Activated CD4-positive, alpha-beta T cell treated with anti-CD3 and anti-CD28 coated beads, Interleukin-2, amount 50 U/mL, for 4 hours (primary cell): ENCODE measurements at places on chromosomes 6 and 20.

GRCh38 chr20:43947316-43947710 lies 32.7 kb downstream of the TOX2 start:
- DNase-seq = no peak

DNA sequence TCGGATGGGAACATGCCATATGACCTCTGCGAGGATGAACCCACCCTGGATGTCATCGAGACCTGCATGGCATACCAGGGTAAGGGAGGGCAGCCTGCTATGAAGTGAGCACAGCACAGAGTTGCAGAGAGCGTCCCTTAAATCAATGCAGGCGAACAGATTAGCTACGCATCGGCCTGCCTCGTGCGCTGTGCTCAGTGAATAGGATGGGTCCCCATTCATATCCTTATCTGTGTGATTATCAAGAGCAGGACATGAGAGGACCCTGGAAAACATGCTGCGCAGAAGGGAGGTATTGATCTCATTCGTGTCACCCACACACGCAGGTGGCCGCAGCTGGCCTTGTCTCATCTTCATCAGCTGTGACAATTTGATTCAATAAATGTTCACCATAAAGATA lies 25.6 kb upstream of the FAM83D start:
- DNase-seq = no peak

- DNase-seq = no peak
Observed at GRCh38 chr6:41682497-41683272, 44.4 kb downstream of the MDFI start.

DNA sequence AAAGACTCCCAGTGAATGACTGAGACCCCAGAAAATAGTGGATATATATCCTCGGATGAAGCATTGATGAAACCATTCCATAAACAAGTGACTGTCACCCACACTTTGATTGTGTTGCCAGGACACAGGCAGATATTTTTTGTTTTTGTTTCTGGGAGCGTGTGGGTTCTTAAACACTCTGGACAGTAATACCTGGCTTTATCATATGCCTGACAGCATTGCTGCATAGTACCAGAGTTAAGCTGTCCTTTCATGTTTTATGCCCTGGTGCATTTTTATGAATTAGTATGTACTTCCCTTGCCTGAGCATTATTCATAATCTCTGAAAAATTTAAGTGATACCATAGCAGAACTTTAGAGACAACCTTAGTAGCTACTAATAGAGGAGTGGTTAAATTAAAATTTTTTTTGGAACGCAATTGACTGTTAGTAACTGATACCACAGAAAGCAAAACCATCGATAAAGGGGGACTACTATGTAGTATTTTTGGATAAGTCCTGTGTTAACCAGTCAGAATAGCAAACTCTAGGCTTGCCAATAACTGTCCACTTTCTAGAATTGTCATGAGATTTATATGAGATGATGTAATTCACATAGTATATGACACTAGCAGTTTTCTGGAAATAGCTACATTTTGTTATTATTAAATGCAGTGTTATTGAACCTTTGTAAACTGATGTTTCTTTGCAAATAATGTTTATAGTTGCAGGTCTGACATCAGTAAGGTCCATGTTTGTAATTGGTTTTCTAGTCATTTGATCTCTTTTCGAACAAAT lies 30.4 kb downstream of the SENP6 start:
- no peak for DNase-seq

DNA sequence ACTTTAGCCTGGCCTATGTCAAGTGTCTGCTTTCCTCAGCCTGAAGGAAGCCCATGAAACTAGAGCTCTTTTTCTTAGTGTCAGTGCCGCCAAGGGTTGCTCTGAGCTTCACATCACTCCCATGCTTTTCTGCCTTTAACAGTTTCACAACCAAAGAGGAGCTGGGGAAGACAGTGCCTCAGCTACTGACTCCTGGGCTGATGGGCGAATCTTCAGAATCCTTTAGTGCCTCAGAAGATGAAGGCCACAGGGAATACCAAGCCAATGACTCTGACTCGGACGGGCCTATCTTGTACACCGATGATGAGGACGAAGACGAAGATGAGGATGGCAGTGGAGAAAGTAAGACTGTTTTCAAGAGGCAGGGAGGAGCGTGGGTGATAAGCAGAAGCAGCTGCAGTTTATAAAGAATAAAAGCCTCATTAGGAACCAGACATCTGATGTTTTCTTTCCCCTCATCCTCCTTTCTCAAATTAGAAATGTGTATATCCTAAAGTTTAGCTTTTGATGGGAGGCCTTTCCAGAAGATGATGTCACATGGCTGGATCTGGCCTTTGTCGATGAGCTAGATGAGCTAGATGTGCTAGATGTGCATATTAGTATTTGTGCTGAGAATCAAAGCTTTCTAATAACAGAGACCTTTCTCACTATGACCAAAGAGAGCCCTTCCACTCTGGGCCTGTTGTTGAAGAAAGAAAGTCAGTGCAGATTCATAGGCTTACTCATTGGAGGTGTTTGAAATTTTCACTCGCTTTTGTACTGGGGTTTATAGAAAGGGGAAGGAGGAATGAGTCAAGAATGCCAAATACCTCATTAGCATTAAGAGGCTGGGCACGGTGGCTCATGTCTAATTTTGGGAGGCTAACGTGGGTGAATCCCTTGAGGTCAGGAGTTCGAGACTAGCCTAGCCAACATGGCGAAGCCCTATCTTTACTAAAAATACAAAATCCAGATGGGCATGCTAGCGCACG lies 70.7 kb upstream of the LTV1 start:
- no peak for DNase-seq

- DNase-seq = no peak
Observed at GRCh38 chr6:51678905-51679620, 408.4 kb downstream of the PKHD1 start.

DNA sequence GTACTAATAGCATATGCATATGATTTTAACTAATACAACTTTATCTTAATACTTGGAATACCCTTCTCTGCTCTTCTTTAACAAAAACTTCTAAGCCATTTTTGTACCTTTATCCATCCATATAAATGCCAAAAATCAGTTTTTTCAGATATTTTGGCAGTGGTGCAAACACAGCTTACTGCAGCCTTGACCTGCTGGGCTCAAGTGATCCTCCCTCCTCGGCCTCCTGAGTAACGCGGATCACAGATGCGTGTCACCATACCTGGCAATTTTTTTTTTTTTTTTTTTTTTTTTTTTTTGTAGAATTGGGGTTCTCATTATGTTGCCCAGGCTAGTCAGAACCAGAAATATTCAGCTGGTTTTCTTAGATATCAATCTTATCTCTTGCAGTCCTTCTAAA lies 54.1 kb upstream of the SMIM29 start:
- no peak for DNase-seq

GRCh38 chr6:34928220-34928619 lies 39.2 kb downstream of the ANKS1A start:
- no peak for DNase-seq

DNA sequence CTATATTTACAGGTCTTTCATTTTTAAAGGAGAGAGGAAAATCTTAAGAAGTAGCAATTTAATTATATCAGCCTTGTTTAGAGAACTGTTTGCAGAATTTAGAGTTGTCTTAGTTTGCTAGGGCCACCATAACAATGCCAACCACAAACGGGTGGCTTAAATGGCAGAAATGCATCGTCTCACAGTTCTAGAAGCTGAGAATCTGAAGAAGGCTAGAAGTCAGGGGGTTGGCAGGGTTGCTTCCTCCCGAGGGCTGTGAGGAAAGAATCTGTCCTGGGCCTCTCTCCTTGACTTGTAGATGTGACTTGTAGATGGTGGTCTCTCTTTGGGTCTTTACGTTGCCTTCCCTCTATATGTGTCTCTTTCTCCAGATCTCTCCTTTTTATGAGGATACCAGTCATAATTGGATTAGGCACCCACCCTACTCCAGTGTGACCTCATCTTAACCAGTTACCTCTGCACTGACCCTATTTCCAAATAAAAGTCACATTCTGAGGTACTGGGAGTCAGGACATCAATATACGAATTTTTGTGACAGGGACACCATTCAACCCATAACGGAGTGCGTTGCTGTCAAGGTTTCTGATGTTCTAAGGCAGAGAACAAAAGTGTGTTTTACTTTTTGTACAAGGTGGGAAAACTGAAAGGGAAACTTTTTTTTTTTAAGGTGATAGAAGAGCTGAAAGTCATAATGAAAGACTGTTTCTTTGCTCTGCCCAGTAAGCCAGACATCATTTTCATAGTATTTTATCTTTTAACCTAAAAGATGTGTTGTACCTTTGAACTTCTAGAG lies 84.4 kb downstream of the SAMD3 start:
- no peak for DNase-seq

DNA sequence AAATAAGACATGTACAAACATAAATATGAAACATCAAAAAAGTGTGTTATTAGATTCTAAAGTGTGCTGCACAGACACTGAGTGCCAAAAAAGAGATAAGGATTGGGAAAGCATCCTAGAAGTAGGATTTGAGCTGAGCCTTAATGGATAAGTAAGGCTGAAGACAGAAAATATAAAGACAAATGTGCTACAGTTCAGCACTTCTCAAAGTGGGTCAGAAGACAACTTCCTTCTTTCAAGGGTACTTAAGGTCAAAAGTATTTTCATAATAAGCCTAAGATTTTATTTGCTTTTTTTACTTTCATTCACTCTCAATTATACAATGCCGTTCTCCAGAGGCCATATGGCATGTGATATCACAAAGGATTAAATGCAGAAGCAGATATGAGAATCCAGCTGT lies 16.8 kb downstream of the USP45 start:
- DNase-seq = no peak

GRCh38 chr6:29005183-29005885 lies at the start of gene ZNF311:
Gene ZNF311, minus strand, starts transcription at chr6:29005315. Its CDS starts 1,361 bp downstream, at chr6:29003954.
- no peak for DNase-seq

- peak; percentile 31 for DNase-seq
Observed at GRCh38 chr6:15327271-15327670, 81.4 kb downstream of the JARID2 start.

DNA sequence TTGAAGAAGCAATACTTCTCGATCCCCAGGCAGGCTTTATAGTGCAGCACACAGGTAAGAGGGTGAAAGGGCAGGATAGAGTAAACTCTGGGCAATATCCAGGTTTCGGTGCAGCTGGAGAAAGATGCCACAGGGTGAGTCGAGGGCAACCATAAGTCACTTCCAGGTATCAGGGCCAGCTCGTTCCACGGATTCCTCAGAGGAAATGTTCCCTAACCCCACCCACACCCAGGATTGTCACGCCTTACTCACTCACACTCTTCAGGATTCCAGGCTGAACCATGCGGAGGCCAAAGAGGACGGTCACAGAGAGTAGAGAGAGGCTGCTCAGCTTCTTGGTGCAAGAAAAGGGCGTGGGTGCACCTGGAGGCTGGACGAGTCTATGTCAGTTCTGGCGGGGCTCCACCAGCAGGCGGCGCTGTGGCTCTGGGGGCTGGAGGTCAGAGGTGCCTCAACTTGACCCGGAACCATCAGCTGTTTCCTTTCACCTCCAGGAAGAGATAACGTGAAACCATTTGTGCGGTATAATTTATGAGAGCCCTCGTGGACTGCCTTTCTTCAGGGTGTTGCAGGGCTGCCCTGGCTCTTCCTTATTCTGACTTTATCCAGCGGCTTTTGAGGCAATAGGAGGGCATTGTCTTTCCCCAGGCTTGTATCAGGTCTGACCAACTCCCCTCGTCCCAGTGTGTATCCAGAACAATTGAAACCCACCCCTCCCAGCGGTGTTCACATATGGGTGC lies 14.5 kb upstream of the WFDC12 start:
- peak; percentile 24 for DNase-seq

DNA sequence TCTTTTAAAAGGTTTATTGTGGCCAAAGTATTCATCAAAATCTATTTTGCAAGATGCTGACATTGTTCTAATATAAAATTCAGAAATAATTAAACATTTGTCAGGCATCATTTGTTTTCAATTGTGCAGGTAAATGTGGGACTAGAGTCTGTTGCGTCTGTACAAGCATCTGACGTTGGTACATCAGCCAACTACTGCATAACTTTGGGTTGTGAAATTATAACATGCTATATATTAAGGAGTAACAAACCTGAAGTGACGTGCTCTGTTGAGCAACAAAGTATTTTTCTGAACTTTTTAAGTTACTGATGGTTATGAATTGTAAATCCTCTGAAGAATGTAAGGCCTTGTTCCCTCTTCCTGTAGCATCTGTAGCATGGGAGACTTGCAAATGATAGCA lies 66.0 kb downstream of the RNF182 start:
- DNase-seq = no peak

DNA sequence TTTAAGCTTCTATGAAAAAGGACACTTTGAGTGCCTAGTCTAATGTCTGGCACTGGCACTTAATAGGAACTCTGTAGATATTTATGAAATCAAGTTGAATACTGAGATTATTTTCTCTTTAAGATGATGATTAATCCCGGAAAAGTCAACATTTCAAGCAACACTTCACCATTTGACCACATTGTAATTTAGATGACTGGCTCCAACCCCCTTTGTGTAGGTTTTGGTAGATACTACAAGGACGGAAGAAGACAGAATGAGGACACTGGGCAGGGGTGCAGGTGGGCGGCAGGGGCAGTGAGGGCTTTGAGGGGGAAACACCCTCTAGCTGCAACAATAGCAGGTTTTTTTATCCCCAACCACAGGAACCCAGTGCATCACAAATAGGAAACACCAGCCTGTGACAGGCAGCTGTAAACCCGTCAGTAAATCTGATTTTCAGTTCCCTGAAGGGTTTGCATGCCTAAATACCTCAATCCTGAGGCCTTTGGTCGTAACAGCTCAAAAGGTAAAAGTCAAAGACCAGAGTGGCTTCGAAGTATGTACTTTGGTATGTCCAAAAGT lies 4.6 kb downstream of the DTNBP1 start:
- no peak for DNase-seq

DNA sequence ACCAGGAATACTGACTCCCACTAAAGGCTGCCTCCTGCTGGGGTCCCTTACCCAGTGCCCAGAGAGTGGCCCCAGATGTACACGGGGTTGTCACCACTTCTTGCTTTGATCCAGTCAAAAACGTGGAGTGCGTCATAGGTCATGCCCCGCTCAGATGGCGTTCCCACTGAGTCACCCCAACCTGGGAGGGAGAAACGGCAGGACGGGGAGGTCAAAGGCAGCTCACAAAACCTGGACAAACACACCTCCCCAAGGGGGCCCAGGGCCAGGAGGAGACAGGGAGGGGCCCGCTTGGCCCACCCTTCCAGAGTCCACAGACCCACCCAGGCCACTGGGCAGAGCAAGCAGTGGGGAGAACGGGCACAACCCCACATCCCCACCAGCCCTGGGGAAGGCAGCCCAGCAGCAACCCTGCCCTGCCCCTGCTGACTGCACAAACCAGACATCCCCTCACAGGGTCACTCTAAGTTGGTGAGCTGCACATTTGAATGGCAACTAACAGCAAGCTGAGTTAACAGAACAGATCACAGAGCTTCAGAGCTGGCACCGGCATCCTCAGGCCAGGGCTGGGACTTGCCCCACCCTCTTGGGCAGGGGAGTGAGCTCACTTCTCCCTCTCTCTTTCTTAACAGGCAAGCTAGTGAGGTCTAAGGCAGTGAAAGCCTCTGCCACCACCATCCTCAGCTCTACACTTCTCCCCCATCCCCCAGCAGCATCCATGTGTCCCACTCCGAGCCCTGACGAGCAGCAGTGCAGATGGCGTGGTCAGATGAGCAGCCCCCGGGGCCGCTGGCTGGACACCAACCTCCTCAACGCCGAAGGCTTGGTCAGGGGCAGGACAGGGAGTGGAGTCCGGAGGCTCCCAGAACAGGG lies 61.7 kb downstream of the PYGB start:
- DNase-seq = no peak
